ENCODE measurements at places on chromosomes 16 and 17. TPM values are rescaled to one million over a fixed set of nuclear protein-coding genes. Genes with fewer than 3 reads are reported as not detected.

OTOA gene
- total RNA-seq, result 0.17 TPM

EFCAB5 gene
- total RNA-seq, result 0.58 TPM

KRT23 gene
- 0.17 TPM for total RNA-seq

SRL gene
- total RNA-seq, result 0.29 TPM

SSTR5 gene
- not detected for total RNA-seq

KRT33B gene
- not detected for total RNA-seq

HIC1 gene
- total RNA-seq, result 98.9 TPM

PHB1 gene
- total RNA-seq, result 104 TPM

HES7 gene
- 0.15 TPM for total RNA-seq

CIITA gene
- 0.33 TPM for total RNA-seq

MYH8 gene
- total RNA-seq, result not detected

HOXB9 gene
- total RNA-seq, result under 0.01 TPM

ARL17A gene
- 6.0 TPM for total RNA-seq

CCT6B gene
- total RNA-seq, result 1.0 TPM

RNF222 gene
- total RNA-seq, result not detected

MT1G gene
- not detected for total RNA-seq

GGNBP2 gene
- total RNA-seq, result 51.1 TPM

NRN1L gene
- 0.73 TPM for total RNA-seq

MLKL gene
- total RNA-seq, result 6.9 TPM

NPTX1 gene
- total RNA-seq, result 230 TPM

TBC1D3 gene
- not detected for total RNA-seq

TPSG1 gene
- not detected for total RNA-seq

FOXL1 gene
- total RNA-seq, result 27.3 TPM

HP gene
- not detected for total RNA-seq

KIF2B gene
- total RNA-seq, result not detected

MYH3 gene
- total RNA-seq, result 0.44 TPM

ZNF594 gene
- 12.9 TPM for total RNA-seq

PSME3 gene
- total RNA-seq, result 76.6 TPM

SOCS3 gene
- 103 TPM for total RNA-seq

AOC3 gene
- total RNA-seq, result 1.5 TPM

LPO gene
- not detected for total RNA-seq

C1QL1 gene
- 0.99 TPM for total RNA-seq

CDYL2 gene
- total RNA-seq, result 1.2 TPM

WSCD1 gene
- 0.15 TPM for total RNA-seq

GOSR2 gene
- total RNA-seq, result 57.1 TPM

KRTAP2-3 gene
- not detected for total RNA-seq

ANKRD40CL gene
- not detected for total RNA-seq

CHMP6 gene
- total RNA-seq, result 16.0 TPM

CORO1A gene
- 0.50 TPM for total RNA-seq

OR1A1 gene
- not detected for total RNA-seq

TBC1D3G gene
- not detected for total RNA-seq

C16orf78 gene
- not detected for total RNA-seq

ERCC4 gene
- total RNA-seq, result 11.9 TPM

DNAAF8 gene
- total RNA-seq, result 0.29 TPM

PRDM7 gene
- total RNA-seq, result not detected

WNT9B gene
- total RNA-seq, result not detected

TP53TG3C gene
- total RNA-seq, result not detected

CDK3 gene
- 1.9 TPM for total RNA-seq

Data from smooth muscle cell of trachea (primary cell).